ENCODE measurements at places on chromosomes 2 and 18.

DNA sequence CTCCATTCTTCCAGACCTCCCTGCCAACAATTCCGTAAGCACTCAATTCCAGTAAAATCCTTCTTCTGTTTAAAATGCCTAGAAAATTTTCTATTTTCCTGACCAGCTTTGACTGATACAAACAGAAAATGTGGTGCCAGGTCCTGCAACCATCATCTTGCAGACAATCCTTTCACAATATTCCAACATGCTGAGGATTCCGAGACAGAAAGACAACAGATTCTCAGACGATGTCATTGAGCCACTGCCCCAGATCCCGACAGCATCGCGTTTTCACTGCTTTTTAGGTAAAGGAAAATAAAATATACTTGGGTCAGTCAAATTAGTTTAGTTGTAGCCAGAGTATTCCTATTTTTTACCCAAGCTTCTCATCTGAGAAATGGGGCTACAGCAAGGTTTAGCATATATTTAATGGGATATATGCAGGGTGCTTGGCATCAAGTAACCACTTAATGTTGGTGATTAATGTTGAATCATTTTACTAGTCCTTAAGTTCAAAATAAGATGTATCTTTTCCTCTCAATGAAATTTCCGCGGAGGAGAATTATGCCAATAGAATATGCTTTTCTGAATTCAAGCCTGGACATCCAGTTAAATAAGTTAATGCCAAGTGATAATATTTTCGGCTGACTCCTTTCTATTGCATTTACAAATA, 866.6 kb downstream of the SLC4A3 start:
- no peak for DNase-seq

DNA sequence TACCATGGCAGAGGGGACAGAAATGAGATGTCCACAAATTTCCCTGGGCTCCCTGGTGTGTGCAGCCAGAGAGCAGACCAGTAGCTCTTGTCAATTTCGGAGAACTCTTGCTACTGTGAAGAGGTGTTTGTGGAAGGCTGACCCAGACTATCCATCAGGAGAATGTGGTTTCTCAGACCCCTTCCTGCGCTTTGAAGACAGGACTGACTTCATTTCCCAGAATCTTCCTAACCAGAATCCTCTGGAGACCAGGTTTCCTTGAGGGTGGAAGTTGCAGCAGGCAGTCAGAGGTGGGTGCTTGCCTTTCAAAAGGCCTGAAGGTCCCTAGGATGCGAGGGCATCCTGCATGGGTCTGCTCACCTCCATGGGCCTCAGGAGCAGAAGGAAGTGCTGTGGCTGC, 121.9 kb downstream of the LAMA3 start:
- no peak for DNase-seq

GRCh38 chr2:112906276-112906675, 4.7 kb upstream of the IL37 start:
- no peak for DNase-seq

- no peak for DNase-seq
Measured at GRCh38 chr18:5891854-5892215, 3.5 kb downstream of the TMEM200C start.

DNA sequence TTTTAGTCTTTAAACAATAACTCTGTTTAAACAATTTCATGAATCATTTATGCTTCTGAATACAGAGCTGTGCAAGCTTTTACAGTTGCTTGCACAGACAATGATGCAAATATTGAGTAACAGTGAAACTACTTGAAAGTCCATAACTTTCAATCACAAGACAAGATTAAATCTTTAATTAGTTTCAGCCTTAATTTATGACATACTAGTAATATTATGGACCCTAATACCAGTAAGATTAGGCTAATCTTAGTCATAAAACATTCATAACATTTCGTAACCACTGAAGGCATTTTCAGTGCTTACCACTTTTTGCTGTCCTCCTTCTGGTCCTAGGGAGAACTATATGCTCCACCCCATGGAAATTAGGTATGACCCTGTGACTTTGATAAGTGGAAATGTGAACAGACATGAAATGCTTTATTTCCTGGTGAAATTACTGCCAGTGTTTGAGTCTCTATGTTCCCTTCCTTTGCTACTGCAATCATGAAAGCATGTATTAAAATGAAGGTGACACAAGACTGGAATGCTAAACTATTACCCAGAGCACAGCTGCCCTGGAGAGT, 1.8 kb upstream of the COBLL1 start:
- no peak for DNase-seq

DNA sequence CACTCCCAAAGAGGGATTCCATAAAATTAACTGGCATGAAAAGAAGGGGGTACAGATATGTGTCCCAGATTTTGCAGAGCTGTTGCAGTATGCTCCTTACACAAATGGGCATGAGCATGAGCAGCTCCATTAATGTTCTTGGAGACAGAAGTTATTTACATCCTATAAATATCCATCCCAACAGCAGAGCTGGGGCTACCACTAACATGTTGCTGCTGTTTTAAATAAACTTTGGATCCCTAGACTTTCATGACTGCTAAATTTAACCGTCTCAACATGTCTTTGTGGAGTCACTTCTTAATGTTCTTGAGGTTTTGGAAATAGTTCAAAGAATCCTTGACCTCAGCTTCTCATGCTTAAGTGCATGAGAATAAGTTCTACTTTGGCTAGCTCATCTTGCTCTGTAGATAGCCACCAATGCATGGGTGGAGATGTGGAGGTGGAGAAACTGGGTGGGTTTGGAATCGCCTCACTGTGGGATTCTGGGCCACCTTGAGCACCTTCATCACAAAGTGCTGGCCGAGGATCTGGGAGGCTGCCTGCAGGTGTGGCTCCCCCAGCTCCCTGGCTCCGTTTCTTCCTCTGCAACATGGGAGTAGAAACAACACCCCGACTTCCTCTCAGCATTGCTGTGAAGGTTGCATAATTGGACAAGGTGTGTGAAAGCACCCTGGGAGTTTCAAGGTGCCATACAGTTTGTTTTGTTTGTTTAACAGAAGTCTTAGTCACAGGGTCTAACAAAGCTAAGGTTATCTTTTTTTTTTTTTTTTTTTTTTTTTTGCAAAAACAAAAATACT, 307.2 kb downstream of the MYCN start:
- no peak for DNase-seq

DNA sequence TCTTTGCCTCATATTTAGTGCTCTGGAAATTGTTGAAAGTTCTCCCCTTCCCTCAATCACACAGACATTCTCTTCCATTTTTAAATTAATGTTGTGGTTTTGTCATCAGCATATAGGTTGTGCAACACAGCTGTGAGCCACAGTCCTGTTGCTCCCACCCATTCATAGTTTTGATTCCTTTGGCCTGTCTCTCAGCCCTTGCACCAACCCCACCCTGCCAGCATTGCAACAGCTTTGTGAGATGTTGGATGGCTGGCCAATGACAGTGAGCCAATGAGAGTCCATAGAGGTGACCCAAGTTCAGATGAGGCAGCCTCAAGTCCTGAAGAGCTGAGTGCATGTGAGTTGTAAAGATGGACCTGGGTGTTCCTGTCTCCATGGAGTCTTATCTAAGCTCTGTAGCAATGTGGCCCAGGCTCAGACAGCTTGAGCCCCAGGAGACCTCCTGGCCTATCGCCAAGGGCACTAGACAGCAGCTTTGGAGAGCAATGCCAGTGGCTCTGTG, 775.5 kb downstream of the RNF144A start:
- DNase-seq: peak; percentile 89

DNA sequence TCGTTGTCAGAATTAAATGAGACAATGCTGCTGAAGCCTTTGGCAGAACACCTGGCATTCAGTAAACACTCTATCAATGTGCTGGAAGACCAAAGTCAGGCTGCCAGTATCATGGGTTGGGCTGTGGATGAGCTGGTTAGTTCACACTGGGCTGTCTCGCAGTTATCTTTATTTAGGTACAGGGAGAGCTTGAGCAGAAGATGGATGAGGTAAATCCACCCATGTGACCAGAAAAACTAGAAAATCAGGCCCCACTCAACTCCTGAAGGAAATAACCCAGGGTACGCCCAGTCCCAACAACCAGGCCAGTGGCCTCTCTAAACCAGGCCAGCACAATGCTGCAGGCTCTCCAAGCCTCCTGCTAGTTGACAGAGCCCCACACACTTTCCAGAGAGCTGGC, 330.3 kb downstream of the TNS1 start:
- DNase-seq: no peak

DNA sequence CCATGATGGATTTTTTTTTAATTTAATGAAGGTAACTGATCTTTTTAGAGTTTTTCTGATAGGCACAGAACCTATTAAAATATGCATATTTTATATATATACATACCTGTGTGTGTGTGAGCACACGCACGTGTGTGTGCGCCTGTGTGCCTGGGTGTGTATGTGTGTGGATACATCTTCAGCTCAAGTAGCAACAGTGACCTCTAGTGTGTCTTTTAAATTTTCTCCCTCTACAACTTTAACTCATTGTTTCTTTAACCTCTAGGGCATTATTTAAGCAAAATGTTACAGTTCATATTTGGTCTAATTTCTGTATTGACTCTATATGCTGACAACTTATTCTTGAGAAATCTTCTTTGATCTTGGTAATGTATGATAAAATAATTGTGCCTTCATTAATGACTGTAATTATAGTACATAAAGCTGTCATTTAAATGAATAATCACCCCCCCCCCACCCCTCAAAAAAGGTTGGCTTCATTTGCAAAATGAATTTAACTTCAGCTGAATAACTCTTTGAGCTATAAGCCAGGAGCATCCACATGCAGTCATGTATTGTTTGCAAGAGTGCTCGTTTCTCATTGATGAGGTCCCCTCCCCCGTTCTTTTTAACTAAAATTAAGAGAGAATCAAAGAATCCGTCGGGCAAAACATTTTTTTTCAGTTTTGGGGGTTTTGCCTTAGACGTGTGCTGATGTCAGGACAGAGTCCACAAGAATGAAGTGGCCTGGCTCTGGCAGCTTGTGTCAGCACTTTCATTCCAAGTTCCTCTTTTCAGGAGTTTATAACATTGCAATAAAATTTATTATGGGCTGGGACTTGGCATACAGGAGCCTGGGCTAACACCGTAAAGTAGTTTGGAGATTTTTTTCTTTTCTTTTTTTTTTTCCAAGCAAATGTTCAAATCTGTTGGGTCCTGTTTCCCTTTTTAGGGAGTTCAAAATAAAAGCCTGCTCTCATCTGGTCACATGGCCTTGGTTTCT, 80.0 kb downstream of the ETAA1 start:
- DNase-seq: no peak

GRCh38 chr18:59760619-59761600, 63.7 kb upstream of the CCBE1 start:
- DNase-seq: no peak

DNA sequence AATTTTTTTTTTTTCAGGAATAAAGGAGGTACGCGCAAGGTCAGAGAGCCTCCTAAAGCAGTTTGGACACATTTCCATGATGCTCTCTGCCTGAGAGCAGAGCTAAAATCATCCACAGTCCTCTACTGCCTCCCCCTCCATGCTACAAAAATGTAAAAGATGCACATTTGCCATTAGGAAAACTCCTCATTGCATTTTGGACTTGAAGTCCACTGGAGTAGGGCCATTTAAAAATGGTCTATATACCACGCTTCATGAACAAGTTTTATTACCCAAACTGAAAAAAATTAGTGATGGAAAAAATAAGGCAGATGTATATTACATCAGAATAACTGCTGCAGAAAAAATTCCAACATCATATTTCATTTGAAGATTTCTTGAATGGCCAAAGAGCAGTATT, 256.0 kb downstream of the AFF3 start:
- no peak for DNase-seq

DNA sequence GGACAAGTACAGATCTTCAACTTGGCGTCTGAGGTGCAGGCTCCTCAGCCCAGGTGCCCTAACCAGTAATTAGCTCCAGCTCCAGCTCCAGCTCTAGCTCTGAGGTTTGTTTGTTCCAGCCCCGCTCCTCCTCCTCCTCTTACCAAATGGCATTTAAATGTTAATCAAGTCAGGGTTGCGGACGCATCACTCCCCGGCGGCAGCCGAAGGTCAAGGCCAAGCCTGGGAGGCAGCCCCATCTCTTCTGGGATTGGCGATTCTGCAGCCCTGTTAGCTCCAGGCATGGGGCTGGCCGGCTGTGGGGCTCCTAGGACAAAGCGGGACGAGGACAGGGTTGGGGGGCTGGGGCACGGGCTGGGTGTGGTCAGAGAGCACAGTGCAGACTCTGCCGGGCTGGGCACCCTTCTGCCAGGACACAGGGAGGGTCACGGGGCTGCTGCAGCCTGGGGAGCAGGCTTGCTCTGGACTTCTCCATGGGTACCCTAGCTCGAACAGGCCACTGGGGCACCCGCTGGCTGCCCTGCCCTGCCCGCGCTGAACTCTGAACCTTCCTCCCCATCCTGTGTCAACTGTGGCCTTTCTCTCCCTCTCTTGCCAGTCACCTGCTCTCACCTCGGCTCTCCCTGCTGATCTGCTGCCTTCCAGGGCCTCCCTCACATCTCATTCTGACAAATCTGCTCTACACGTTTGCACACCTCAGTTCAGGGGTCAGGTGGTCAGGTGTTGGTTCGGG, 203.3 kb downstream of the CELF4 start:
- no peak for DNase-seq

DNA sequence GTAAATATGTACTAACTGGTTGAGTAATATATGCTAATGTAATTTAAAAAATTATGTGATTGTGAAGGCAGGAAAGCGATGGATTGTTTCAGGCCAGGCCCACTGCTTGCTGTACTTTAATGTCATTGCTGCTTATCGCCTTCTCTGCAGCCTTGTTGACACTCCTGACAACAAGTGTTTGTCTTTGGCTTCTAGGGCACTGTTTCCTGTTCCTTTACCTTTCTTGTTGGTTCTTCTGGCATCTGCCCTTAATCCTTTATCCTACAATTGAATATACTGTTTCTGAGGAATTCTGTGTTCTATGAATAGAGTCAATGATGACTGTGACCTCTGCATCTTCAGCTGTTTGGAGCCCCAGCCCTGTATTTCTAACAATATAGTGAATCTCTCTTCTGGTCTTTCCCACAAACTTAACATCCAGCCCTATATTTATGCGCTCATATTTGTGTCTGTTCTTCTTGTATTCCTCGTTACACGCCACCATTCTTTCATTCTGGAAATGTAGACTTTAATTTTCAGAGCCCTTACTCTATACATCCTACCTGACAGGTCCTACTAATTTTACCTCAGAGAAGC, 17.6 kb downstream of the ACSL3 start:
- DNase-seq: no peak

- no peak for DNase-seq
Measured at GRCh38 chr2:169512525-169512924, 3.0 kb downstream of the KLHL41 start.

- no peak for DNase-seq
Measured at GRCh38 chr2:41579806-41580205, 468.0 kb upstream of the PKDCC start.

GRCh38 chr2:218880102-218880858, at the start of gene WNT10A:
Gene WNT10A, plus strand, starts transcription at chr2:218880852. Its CDS starts 144 bp downstream, at chr2:218880996.
- no peak for DNase-seq

DNA sequence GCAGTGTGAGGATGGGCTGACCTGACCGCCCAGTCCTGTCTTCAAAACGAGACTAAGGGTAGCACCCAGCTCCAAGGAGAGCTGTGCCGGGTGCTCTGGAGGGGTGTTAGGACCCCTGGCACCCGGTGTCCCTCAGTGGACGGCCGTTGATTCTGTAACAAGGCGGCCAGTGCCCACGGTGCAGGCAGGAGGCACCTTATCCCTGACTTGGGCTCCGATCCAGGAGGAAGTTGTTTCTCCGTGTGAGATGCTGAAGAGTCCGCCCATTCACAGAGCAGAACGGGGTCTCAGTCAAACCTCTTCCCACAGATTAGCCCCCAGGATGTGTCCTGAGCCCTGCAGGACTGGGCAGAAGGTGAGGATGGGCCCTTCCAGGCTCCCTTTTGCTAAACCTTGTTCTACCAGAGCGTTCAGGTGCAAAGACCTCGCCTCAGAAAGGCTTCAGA, 123.0 kb downstream of the NFATC1 start:
- DNase-seq: no peak
